ENCODE measurements at places on chromosomes 7 and 10.
A peak's percentile ranks its signal among the peaks of the same experiment; 100 is the strongest.

- no peak for DNase-seq
These were observed 33.5 kb upstream of the SFRP5 start for GRCh38 chr10:97805096-97805884.

DNA sequence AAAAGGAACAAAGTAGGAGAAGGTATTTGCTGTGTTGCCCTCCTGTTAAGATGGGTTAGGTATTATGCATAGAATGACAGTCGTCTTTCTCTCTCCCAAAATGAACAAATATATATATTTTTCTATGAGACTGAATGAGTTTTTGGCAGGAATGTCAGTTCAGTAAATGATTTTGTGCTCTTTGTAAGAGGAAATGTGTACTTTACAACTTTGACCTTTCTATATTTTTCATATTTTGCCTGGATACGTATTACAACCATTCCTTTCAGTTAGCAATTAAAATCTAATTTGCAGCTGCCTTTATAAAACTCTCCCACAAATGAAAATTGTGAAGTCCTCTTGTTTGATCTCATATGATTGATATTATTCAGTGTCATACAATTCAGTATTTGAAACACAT, 336.6 kb upstream of the MEOX2 start:
- no peak for DNase-seq

GRCh38 chr10:101161494-101162299, 30.6 kb downstream of the TLX1 start:
- peak; percentile 71 for DNase-seq

DNA sequence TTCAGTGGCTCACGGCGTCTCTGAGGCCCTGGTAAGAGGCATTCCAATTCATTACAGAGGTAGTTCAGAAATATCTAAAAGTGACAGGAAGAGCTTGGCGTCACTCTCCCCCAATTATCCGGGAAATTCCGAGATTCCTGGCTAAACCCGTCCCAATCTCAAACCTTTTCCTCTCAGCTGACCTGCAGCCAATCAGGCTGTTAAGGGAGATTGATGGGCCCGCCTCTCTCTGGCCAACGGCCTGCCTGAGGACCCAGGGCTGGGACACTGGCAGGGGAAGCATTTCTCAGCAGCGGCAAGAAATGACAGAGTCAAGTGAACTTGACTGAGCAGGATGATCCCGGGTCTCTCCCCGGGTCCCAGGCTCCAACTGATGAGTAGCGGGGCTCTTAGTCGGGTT, 72.3 kb downstream of the EBF3 start:
- no peak for DNase-seq

DNA sequence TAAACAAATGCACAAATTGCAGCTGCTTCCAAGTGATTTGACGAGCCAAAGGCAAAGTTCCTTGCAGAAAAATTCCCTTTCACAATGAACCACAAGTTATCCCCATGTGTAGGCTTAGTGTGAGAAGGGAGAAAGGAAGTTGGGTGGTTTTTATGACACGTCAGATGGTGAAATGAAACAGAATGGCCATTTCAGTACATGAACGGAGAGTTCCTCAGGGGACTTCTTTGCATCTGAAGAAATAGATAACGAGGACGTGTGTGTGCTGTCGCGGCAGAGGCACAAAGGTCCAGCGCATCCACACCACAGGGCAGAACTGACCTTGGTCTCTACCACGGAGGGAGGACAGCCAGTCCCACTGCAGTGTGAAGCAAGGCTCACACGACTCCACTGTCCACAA, 135.9 kb downstream of the PAXIP1 start:
- no peak for DNase-seq

DNA sequence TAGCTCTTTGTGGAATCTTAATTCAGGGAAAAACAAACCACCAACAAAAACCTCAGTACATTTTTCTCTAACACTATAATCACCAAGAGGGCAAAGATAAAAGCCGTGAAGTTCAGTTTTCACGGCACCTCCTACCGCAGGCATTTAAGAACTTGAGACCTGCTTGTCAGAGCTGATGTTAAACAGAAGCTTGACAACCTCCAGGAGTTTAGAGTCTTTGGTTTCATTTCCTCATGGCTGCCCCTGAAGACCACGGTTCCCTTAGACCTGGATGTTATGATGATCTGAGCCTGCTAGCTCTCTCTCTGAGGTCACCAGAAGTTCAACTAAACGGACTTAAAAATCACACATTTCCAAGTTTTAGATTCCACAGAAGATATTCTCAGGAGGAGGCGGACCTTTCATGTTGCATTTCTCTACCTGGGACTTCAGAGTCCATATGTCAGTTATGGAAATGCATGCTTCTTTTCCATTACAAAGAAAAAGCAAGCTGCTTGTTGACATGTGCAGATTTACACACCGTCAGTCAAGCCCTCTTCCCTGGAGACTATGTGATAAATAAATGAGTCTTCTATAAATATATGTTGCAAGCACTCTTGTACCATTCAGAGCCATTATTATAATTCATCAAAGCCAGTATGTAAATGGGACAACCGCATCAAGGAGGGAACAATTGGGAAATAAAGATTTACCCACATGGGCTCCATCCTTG, 258.0 kb downstream of the GFRA1 start:
- DNase-seq: no peak

- peak; percentile 91 for DNase-seq
These were observed 95.5 kb downstream of the MAP3K8 start for GRCh38 chr10:30529373-30529998.

GRCh38 chr7:119395024-119395423, 878.0 kb upstream of the KCND2 start:
- no peak for DNase-seq

GRCh38 chr7:154296443-154296842, 244.2 kb downstream of the DPP6 start:
- DNase-seq: no peak

DNA sequence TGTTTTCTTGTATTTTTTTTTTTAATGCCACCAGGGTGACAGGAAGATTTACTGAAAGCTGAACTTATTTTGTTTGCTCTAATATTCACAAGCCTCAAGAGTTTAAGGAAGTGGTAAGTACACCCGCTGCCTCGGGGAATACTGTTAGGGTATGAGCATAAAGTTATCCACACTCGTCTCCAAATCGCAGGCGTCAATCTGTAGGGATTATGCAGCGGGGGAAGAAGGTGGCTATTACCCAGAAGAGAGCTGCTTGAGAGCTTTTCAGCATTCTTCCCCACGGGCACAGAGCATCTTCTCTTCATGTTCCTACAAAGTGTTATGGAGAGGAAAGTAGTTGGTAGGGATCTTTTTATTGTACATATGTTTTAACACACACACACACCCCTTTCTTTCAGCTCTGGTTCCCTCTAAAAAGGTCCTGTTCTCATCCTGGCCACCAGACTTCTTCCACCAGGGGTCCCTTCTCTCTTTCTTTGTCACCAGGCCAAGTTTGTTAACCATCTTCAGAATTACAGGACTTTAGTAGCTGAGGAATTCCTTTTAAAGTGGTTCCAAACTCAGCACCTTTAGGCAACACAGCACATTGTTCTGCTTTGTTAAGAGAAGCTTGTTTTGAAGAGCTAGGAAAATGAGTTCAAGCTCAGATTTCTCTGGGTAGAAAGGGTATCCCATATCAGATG, 411.6 kb upstream of the GALNT17 start:
- no peak for DNase-seq

- no peak for DNase-seq
These were observed 15.4 kb downstream of the ADCYAP1R1 start for GRCh38 chr7:31067491-31067890.
